ENCODE measurements at places on chromosomes 12 and 14. TPM values are rescaled to one million over a fixed set of nuclear protein-coding genes. Genes with fewer than 3 reads are reported as not detected.
A peak's percentile ranks its signal among the peaks of the same experiment; 100 is the strongest.

DNA sequence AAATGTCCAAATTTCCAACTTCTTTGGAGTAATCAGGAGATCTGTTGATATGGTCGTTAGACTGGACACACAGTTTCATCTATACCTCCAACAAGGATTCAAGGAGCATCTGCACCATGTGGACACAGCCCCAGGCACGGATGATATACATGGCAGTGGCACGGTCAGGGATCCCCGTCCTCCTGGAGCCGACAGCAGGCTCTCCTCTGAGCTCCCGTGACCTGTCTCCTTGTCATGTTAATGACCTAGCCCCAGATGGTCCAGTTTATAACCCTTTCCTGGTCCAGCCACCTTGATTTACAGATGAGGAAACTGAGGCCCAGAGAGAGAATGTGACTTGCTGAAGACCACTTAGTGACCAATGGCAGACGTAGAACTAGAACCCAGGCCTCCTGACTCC lies 16.5 kb upstream of the SERPINA4 start:
- DNase-seq: no peak

GRCh38 chr12:120755269-120755668 lies 29.6 kb downstream of the ACADS start:
- DNase-seq: no peak

DNA sequence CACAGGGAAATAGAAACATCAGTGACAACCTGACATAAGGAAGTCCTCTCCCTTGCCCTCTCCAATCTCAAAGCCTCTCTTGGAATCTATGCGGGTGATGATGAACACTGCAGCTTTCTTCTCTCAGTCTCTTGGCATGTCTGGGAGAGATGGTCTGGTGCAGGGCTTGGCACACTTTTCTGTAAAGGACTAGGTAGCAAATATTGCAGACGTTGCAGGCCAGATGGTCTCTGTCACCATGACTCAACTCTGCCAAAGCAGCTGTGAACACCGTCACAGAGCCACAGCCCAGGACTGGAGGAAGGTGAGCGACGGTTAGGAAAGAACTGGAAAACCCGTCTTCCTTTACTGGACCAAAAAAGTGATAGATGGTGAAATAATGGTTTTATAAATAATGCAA lies 591.0 kb upstream of the TMEM132C start:
- DNase-seq: no peak

GRCh38 chr14:91847693-91848092 lies 19.6 kb downstream of the TC2N start:
- DNase-seq: no peak

DNA sequence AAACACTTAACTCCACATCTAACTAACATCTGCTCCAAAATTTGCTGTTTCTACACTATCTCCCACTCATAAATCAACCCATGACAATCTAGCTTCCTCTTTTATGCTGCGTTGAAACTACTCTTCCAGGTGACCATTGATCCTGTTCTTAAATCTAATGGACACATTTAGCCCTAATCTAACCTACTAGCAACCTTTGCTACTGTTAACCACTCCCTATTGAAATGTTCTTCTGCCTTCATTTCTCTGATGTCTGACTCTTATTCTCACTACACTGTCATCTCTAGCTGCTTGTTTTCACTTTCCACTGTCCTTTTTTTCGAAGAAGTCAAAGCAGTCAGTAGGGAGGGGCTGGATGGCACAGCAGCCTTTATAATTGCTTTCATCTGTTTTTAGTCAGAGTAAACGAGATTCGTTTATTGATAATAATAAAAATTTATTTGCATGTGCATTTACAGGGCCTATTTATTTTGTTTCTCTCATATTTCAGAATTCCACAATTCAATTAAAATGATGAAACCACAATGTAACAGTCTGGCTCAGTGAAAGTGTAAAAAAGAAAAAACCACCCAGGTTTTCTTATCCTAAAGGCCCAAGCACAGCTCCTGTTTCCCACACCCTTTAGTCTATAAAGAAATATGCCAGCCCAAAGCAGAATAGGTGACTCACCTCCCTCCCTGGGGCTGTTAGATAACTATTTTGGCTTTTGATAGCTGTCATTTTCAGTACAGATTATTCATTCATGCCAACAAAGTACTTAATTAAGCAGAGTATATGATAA lies 44.9 kb downstream of the ATP2B1 start:
- DNase-seq: peak; percentile 31

- no peak for DNase-seq
These were observed 74.9 kb downstream of the EPS8 start for GRCh38 chr12:15714256-15714655.

DNA sequence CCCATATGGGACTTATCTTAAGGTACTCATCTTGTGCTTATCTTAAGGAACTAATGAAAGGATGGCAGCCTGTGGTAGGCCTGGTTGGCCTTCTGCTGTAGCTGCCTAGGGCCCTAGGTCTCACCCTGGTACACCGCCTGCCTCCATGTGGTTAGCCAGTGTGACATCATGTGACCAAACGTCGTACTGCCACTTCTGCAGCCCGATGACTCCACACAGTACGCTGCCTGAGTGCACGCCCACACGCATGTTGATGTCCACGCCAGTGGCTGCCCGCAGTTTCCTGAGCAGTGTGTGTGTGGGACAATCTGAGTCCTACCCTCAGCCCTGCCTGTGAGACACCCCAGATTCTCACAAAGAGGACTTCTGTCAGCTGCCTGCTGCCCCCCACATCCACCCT lies 5.1 kb downstream of the ADCY4 start:
- no peak for DNase-seq

GRCh38 chr12:102317155-102317554 lies 119.5 kb upstream of the PMCH start:
- DNase-seq: no peak

Gene ACVRL1
- not detected for total RNA-seq

GRCh38 chr12:72521326-72521725 lies 249.2 kb downstream of the TRHDE start:
- no peak for DNase-seq

DNA sequence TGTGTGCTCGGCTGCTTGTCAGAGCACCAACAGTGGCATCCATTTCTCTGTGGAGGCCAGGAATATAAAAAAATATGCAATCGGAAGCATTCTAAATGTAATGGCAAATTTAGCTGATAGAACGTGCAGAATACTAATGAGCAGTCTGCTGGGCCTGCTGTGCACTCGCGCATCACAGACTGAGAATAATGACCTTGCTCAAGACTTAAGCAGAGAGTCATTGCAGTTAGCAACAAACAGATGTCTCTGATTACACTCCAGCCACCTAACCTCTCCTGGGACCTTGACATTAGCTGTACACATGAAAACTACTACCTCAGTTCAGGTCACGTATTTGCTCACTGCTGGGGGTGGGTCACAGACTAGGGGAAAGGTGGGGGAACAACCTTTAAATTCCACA lies 269.2 kb upstream of the DAAM1 start:
- no peak for DNase-seq

Gene PNN
- total RNA-seq: 96.7 TPM

- DNase-seq: no peak
These were observed 73.5 kb upstream of the VASH1 start for GRCh38 chr14:76687611-76688382.

Gene MARK3
- 130 TPM for total RNA-seq

GRCh38 chr14:97916100-97916499 lies 1118.9 kb downstream of the VRK1 start:
- DNase-seq: peak; percentile 63

DNA sequence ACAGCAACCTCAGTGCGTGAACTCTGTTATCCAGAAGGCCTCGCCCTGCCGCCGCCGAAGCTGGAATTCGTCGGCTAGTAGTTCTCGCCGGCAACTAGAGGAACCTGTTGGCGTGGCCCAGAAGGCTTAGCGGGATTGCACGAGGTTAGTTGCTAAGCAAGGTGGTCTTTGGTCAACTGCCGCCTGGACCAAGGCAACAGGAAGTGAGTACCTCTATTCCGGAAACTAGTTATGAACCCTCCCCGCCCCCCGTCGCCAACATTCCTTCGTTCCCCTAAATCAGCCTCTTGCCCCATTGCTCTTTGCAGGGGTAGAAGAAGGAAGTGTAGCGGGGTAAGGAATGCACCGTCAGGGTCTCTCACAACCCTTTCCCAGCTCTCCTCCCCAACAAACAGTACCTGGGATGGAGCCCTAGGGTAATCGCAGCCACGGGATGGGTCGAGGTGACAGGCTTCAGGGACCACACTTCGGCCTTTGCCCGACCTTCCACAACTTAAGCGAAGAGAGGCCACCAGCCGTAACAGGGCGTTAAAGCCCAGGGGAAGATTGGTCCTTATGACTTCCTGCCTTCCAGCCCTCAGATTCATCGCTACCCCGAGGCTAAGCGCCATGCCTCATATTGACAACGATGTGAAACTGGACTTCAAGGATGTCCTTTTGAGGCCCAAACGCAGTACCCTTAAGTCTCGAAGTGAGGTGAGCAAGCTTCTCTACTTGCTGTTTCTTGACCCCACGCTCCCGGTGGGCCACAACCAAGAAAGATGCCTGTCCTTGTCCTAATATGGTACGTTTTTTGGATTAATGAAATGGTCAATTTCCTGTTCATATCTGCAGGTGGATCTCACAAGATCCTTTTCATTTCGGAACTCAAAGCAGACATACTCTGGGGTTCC lies at the start of gene GMPR2:
Gene GMPR2 (plus strand): TSS at position 285 of the 893 bp plus-strand sequence. CDS start 325 bp downstream, at position 610.
- no peak for DNase-seq

Gene NOS1
- not detected for total RNA-seq

DNA sequence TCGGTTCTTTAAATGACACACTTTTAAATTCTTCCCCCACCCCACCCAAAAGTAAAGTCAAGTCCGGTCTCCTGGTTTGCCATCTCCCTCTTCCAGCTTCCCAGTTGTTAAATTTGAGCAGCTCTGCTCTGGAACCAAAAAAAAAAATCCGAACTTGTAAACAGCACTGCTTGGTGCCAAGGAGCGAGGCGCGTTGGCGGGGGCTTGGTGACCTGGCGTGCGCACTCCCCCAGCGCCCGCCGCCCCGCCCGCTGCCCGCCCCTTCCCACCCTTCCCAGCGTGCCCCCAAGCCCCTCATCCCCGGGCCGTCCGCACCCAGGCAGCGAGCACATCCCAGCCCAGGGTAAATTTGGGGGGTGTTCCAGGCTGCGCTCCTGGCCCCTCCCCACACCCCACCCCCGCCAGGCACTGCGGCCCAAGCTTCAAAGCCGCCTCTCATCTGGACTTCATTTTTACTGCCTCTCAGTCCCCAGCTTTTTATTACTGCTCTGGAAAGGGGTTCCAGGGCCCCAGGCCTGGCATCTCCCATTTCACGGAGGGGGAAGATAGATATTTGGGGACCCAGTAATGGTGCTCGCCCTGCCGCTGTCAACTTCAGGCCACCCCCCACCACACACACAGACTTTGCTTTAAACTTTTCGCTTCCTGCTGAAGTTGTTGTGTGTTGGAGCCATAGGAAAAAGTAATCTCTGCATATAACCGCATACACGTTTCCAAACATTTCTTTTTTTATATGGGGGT lies 11.7 kb upstream of the ITGB7 start:
- no peak for DNase-seq

- peak; percentile 72 for DNase-seq
These were observed 110.5 kb downstream of the ARF6 start for GRCh38 chr14:50003213-50004021.

DNA sequence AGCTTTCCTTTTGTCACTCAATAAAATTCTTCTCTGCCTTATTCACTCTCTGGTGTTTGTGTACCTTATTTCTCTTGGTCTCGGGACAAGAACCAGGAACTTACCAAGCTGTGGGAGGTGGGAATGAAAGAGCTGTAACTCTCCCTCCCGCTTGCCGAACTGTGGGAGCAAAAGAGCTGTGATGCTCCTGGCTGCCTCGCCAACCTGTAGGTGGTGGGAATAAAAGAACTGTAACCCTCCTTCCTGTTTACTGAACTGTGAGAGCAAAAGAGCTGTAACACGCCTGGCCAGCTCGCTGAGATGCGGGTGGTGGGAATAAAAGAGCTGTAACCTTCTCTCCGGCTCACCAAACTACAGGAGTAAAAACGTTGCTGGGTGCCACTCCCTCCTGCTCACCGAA lies 314.1 kb upstream of the LRIG3 start:
- no peak for DNase-seq

Gene OLR1
- total RNA-seq: 0.25 TPM

DNA sequence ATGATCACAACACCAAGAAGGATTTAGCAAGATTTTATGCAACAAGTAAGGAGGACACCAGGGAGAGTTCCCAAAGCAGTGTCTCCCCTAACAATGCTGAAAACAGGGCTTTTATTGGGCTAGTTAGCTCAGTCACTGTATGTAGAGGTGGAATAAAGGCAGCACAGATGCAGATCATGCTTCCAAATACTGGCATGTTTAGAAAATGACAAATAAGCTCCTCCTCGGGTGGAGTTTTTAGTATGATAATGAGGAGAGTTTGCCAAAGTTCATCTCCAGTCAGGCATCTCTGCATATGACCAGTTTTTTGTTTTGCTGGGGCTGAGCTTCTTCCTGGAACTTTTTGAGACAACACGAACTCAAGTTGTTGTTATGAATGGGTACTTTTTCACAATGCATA lies 4.4 kb upstream of the AVPR1A start:
- no peak for DNase-seq

All from MCF 10A (cell line).